Activated naive CD8-positive, alpha-beta T cell treated with anti-CD3 and anti-CD28 coated beads, Interleukin-2, amount 50 U/mL, for 16 hours (primary cell): ENCODE measurements at places on chromosomes 1 and 21.

DNA sequence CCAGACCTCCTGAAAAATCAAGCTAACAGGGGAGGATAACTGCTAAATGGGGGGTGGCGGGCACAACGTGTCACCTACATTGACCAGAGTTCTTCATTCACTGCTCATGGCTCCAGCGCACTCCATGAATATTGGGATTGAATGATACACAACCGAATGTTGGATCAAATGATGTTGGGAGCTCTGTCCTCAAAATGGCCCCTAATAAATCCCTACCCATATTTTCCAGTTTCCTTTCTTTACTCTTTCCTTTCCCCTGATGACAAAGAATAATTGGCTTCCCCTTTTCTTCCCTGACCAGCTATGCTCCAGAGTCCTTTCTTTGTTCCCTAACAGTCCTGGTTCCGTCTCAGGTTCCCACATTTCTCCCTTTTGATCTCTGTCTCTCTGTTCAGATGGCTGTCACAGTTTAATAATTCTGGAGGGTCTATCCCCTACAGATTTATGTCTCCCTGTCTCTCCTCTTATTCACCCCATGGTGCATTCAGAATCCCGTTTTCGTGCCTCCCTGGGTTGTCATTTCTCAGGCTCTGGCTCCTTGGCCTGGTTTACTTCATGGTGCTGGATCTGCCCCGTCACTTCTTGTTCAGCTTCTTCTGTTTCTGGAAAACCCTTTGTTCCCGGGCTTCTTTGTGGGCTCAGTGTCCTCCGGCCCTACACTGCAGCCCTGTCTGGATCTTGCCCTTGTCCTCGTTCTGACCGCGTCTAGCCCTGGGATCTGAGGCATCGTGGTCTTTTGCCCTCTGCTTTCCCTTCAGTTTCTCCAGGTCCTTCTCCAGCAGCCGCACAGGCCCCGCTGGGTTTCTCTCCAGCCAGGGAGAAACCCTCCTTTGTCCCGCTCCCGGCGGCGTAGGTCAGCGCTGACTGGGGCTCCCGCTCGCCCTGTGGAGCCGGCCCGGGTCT, 78.3 kb downstream of the NDUFS5 start:
- DNase-seq = no peak

- no peak for DNase-seq
Observed at GRCh38 chr21:37562920-37563640, 196.5 kb downstream of the DYRK1A start.

DNA sequence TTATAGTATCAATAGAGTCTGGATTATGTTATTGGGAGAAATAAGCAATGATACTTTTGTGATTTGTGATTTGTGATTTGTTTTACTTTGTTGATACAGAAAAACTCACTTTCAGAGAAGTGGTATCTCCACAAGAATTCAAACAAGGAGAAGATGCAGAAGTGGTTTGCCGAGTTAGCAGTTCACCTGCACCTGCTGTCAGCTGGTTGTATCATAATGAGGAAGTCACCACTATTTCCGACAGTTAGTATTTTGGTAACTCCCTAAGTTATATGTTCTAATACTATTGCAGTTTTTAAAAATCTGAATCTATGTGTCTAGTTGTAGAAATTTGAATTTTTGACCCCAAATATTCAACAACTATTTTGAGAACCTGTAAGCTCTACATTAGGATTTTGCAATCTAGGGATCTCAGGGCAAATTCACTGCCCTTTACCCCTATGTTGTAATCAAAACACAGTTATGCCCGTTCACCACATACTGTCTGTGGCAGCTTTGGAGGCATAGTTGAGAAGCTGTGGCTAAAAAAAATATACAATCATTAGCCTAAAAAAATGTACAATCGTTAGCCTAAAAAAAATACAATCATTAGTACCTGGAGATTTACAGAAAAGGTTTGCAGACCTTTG, 288.1 kb downstream of the NCAM2 start:
- DNase-seq = no peak

- no peak for DNase-seq
Observed at GRCh38 chr1:50181027-50181663, 72.4 kb downstream of the ELAVL4 start.

GRCh38 chr1:19250629-19251304, 557 bp downstream of the EMC1 start:
- DNase-seq = no peak

DNA sequence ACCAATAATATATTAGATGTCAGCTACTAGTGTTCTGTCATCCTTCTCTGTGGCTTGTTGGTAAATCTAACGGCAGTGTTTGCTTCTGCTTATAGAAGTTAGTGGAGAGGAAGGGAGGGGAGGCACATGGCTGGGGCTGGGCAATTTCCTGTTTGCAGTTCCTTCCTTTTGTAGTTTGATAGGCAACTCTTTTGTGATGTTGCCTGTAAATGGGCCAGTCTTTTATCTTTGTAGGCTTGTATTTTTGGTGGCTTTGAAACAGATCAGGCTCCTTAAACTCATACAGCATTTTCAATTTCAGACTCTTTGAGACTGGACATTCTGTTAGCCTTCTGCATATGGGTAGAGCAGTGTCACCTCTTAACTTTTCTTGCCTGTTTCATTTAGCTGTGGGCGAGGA, 48.1 kb downstream of the CDC14A start:
- peak; percentile 2 for DNase-seq
